ENCODE measurements at places on chromosomes 1 and 21. TPM values are rescaled to one million over a fixed set of nuclear protein-coding genes. Genes with fewer than 3 reads are reported as not detected.

DNA sequence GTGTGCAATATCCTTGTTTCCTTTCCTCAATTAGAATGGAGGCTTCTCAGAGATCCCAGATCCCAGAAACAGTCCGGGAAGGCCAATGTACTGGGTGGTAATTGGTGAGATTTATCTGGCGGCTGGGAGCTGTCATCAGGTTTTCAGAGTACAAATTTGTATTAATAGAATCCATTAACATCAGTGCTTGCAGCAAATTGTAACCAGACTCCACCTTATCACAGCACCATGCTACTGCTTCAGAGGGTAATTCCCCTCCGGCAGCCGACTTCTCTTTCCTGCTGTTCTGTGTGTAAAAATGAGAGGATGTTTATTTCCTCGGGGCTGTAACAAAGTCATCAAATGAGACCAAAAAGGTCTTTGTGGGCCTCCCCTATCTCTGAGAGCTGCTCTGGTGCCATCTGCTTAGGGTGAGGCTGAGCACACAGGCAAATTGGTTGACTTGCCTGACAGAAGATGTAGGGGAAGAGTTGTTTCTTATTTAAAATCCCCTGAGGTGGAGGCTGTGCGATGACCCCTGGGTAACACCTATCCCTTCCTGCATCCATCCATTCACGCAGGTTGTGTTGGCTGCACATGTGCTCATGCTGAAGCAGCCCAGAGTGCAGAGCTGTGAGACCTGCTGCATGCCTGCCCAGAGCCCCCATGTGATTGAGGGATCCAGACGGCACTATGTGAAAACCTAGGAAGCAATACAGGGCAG, 19.2 kb downstream of the NFASC start:
- no peak overlapping the region for H3K27ac ChIP-seq
- H3K36me3 ChIP-seq = no peaks in the 10 kb centered on the region
- DNase-seq = no peak
- no peaks in the 10 kb centered on the region for H3K4me1 ChIP-seq
- H3K27me3 ChIP-seq = peaks cover 15% of the 10 kb centered on the region

DNA sequence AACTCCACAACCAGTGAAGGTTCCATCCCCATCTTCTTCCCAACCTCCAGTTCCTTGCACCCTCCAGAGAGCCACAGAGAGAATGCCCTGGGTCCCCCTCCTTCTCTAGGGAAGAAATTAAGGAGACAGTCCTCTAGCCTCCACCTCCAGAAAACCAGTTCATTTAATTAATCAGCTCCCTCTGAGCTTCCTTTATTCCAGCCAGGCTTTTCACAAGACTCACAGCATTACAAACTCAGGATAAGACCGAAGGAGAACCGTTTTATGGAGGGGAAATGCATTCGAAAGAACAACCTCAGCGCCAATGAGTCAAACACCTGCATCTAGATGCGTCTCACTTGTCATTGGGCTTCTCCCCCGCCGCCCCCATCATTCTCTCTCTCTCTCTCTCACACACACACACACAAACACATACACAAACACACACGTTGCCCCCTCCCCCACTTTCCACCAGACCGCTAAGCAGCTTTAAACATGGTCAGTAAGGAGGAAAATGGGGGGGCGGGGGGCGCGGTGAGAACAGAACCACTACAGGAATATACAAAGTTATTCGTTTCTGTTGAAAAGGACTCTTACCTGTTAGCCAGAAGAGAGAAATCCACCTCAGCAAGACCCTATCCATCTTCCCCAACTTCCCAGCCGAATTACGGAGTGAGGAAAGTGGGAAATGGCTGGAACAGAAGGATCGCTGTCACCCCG, 544 bp downstream of the ILDR2 start:
- peak; percentile 75 for DNase-seq
- peaks cover 19% of the 10 kb centered on the region for H3K27me3 ChIP-seq
- peak overlapping the region; percentile 88 for H3K4me3 ChIP-seq
- H3K4me1 ChIP-seq = peaks cover 52% of the 10 kb centered on the region
- no peaks in the 10 kb centered on the region for H3K36me3 ChIP-seq
- peak overlapping the region; percentile 88 for H3K27ac ChIP-seq

KRTAP7-1 gene
- not detected for total RNA-seq

CLCA4 gene
- not detected for total RNA-seq
